Aortic smooth muscle cell (primary cell): ENCODE measurements at places on chromosomes 4 and X. TPM values are rescaled to one million over a fixed set of nuclear protein-coding genes. Genes with fewer than 3 reads are reported as not detected.

NAAA gene
- total RNA-seq: 49.1 and 54.2 TPM in 2 replicates

CCKAR gene
- total RNA-seq: 0.13 TPM in 1 of 2 replicates, not detected in the other

VEGFD gene
- total RNA-seq: 0.37 and 0.40 TPM in 2 replicates

SPANXA2 gene
- total RNA-seq: not detected in 2 replicates

UGT2B15 gene
- total RNA-seq: not detected in 2 replicates

SSX1 gene
- not detected in 2 replicates for total RNA-seq

SSX4B gene
- total RNA-seq: not detected in 2 replicates

F8A2 gene
- not detected in 2 replicates for total RNA-seq

ELK1 gene
- total RNA-seq: 12.1 and 13.6 TPM in 2 replicates

DNAAF6 gene
- not detected in 2 replicates for total RNA-seq

GYPE gene
- total RNA-seq: 3.6 and 4.8 TPM in 2 replicates

CCDC110 gene
- total RNA-seq: 2.1 and 2.7 TPM in 2 replicates

PAGE5 gene
- total RNA-seq: not detected in 2 replicates

RNF212 gene
- total RNA-seq: 0.44 and 0.53 TPM in 2 replicates

TEX13B gene
- not detected in 2 replicates for total RNA-seq

LDB2 gene
- total RNA-seq: 81.2 and 83.4 TPM in 2 replicates

CXCL6 gene
- total RNA-seq: 0.26 and 0.56 TPM in 2 replicates

ZNF157 gene
- total RNA-seq: 0.12 and 0.13 TPM in 2 replicates

BEX5 gene
- total RNA-seq: 0.92 TPM in 1 of 2 replicates, not detected in the other

TSPAN5 gene
- total RNA-seq: 28.5 and 31.5 TPM in 2 replicates

ATP2B3 gene
- not detected in 2 replicates for total RNA-seq

HSPA4L gene
- 6.5 and 7.0 TPM in 2 replicates for total RNA-seq

CNGA1 gene
- total RNA-seq: under 0.01 and 0.31 TPM in 2 replicates

TMPRSS11A gene
- total RNA-seq: not detected in 2 replicates

RLIM gene
- total RNA-seq: 56.5 and 62.0 TPM in 2 replicates

SHROOM3 gene
- total RNA-seq: 7.0 and 13.7 TPM in 2 replicates

LGI2 gene
- total RNA-seq: 1.1 and 1.6 TPM in 2 replicates
